NCI-H446 treated with DMSO at 0.1 percent for 48 hours (cell line): ENCODE measurements at places on chromosomes 3 and 15.

- no peak for DNase-seq
These were observed 99.4 kb downstream of the IQSEC1 start for GRCh38 chr3:12973827-12974226.

DNA sequence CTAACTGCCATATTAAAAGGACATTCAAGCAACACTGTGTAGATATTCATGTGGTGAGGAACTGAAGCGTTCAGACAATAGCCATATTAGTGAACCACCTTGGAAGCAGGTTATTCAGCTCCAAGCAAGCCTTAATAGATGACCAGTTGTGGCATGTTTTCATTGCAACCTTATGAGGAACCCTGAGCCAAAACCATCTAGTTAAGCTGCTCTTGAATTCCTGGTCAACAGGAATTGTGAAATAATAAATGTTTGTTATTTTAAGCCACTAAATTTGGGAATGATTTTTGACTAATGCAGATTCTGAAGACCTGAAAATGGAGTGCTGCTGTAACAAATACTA, 73.0 kb downstream of the SPRED1 start:
- no peak for DNase-seq

DNA sequence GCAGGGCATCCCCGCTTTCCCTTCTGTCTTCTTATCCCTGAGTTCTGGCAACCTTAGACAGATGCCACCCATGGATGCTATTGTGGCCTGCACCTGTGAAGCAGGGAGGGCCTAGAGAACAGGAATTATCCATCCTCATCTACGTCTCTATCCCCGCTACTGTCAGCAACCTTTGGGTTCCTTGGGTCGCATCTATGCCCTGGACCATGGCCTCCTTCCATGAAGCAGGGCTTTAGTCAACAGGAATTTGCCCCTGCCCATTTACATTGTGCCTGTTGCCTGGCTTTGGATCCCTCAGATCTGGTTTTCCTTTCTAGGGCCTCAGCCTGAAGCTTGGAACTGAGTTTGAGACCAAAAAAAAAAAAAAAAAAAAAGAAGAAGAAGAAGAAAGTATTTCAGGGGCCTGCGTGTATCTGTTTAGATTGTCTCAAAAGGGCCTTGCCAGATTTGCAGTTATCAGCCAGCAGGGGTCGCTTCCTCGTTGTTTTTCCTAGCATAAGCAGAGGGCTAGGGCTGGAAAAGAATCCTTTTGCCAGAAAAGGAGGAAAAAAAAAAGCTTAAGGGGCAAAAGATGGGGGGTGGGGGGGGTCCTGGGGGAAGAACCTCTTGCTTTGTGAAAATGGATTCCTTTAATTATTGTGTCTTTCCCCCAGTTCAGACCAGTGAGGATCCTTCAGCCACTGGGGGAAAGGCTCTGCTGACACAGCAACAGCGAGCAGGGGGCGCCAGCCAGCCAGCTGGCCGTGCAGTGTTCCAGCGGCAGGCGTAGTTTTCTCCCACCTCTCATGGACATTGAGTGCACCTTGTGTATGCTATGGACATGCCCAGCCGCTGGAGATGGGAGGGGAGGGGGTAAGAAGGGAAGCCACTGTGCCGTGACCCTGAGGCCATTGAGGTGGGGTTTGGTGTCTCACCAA, 65.7 kb upstream of the ALDH1L1 start:
- no peak for DNase-seq

- no peak for DNase-seq
These were observed 128.3 kb upstream of the BHLHE40 start for GRCh38 chr3:4850928-4851265.

DNA sequence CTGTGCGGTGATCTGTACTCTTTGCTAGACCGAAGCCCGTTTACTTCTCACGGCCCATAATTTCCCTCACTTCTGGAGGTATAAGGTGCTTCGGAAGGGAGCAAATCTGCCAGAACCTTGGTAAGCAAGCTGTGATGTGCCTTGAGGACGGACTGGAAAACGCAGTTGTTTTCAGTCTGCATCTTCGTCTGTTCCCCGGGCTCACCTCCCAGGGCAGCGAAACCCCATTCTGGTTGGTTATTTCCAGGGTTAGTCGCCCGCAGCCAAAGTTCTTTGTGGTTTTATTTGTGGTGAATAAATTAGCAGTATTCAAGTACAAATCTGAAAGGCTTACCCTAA, 401 bp downstream of the RAMAC start:
- no peak for DNase-seq

DNA sequence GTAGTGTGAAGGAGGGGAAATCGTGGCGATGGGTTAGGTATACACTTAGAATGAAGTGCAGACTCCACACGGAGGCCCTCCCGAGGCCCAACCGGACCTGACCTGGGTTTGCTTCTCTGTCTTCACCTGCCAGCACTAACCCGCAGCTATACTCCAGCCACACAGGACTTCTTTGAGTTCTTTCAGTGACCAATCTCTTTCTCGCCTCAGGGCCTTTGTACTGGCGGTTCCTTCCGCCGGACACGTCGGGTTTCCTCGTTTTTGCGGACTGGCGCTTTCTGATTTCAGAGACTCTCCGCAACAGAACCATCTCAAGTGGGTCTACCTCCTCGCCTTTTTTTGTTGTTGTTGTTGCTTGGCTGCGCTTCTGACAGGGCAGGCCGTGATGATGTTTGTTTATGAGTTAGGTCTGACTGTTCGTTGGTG, at the start of gene NEIL1:
Gene NEIL1 (plus strand): TSS at position 244 of the 426 bp plus-strand sequence. CDS start 1,867 bp downstream, outside the sequence.
- DNase-seq = no peak

DNA sequence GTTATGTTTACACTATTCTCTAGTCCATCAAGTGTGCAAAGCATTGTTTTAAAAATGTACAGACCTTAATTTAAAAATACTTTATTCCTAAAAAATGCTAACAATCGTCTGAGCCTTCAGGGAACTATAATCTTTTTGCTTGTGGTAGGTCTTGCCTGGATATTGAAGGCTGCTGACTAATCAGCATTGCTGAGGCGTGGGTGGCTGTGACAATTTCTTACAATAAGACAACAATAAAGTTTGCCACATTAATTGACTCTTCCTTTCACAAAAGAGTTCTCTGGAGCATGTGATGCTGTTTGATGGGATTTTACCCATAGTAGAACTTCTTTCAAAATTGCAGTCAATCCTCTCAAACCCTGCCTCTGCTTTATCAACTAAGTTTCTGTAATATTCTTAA, 384.0 kb upstream of the TGFBR2 start:
- DNase-seq = no peak
